ENCODE measurements at places on chromosomes 12 and 14.

- DNase-seq = no peak
Observed at GRCh38 chr12:66438601-66439000, 136.3 kb downstream of the HELB start.

DNA sequence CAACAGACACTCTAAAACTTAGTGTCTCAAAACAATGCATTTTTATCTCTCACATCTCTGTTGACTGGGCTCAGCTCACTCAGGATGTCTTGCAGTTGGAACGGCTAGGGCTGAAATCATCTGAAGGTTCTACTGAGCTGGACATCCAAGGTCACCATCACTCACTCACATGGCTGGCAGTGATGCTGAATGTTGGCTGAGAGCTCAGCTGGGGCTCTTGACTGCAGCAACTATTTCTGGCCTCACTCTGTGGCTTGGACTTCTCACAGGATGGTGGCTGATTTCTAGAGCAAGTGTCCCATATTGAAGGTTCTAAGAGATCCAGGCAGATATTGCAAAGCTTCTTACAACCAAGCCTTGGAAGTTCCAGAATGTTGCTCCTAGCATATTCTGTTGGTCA, 166.5 kb downstream of the ZFP36L1 start:
- DNase-seq = no peak

GRCh38 chr12:131915000-131915689, 13.9 kb upstream of the PUS1 start:
- no peak for DNase-seq

GRCh38 chr12:59097876-59098275, 177.6 kb upstream of the LRIG3 start:
- DNase-seq = no peak

DNA sequence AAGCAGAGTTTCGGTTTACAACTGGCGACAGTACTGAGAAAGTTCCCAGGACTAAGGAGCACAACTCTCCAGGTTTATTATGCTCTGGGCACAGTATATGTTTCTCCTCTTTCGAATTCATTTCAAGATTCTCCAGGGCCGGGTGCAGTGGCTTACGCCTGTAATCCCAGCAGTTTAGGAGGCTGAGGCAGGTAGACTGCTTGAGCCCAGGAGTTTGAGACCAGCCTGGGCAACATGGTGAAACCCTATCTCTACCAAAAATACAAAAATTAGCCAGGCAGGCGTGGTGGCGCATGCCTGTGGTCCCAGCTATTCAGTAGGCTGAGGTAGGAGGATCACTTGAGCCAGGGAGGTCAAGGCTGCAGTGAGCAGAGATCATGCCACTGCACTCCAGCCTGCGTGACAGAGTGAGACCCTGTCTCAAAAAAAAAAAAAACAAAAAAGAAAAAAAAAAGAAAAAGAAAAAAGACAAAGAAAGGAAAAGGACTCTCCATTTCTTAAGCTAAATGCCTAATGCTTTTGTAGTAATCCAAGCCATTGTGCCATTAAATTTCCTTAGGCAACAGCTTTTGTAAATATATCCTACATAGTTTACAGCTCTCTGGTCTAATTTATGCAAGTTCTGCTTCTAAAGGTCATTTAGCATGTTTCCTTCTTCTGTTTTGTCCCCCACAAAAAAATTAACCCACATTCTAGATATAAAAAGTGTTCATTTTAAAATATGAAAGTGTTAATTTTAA, 34.8 kb downstream of the ATL1 start:
- DNase-seq = no peak

GRCh38 chr12:125186471-125187147, 121.4 kb downstream of the AACS start:
- no peak for DNase-seq

DNA sequence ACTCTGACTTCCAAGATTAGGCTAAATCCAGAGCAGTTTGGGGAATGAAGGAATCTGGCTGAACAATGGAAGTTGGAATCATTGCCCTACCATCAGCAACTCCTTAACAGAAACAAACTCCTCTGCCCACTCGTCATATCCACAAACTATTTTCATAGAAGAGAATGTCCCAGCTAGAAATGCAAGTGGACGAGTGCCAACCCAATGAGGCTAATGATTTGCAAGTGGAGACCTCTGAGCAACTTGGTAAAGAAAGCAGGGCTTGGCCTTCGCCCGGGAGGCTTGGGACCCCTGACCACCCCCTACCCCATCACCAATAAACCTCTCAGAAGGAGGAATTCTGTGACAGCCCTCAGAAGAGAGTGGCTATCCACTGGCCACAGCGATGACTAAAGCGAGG, 40.0 kb upstream of the DDX11 start:
- DNase-seq = no peak

- DNase-seq = peak; percentile 44
Observed at GRCh38 chr12:50545786-50546185, 41.0 kb downstream of the DIP2B start.

DNA sequence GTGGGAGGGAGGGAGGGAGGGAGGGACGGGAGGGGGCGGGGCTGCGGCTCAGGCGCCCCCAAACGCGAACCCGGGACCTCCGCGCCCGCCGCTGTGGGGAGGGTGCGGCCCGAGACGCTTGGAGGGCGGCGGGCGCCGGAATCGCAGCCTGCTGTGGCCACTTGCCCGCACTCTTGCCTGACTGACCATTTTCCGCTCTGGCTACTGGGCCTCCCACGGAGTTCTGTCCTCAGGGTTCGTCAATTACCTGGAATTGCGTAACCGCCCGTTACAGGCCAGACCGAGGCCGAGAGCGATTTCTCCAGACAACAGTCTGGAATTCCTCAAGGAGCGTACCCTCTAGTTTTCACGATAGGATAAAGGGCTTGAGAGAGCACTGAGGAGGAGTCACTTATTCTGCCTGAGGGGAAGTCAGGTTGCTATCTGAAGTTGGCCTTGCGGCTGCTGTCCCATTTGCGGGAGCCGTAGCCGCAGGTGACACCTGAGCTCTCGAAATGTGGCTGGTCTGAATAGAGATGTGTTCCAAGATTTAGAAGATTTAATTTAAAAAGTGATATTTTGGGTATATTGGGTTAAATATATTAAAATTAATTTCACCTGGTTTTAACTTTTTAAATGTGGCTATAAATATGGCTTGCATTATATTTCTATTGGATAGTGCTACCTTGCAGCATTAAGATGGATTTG, 446 bp upstream of the ZNF641 start:
- no peak for DNase-seq

GRCh38 chr14:22497671-22498093, 91.3 kb downstream of the DAD1 start:
- no peak for DNase-seq

DNA sequence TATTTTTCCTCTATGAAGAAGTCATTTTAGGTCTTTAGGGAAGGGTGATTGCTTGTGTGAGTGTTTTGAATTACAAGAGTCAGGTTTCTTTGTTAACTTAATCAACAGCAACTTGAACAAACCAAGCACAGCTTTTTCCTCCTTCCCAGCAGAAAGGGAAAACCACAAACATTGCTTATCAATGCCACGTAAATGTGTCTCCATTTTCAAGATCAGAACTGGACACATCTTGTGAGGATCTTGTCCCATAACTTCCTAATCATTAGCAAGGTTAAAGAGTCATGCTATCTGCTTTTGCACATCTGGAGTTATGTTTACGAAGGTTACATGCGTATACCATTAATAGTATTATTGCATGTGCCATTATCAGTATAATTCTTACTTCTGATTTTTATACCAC, 248.0 kb upstream of the FLRT2 start:
- no peak for DNase-seq

DNA sequence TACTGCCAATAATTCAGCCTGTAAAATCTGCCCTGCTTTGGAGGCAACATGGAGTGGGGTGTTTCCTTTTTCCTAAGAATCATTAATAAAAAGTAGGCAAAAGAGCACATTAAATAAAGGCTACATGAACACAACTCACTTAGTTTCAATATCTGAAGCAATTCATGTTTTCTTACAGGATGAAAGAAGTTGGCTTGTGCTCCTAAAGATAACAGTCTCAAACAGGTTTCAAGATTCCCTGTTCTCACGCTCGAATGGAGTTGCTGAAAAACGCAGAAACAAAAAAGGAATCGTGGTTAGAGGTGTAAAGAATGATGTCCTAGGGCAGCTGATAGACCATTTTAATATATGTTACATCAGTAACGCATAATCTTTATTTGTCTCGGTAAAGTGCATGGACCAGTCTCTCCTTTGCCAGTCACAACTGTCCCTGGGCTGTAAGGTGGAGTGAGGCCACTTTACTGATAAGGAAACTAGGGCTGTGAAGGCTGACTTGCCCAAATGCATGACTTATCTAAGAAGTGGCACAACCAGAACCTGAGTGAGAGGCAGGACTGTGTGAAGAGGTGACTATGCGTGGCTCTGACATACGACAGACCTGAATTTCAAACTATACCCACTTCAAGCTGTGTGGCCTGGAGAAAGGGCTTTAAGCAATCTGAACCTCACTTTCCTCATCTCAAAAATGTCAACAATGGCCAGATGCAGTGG, 12.6 kb downstream of the GIT2 start:
- DNase-seq = no peak

DNA sequence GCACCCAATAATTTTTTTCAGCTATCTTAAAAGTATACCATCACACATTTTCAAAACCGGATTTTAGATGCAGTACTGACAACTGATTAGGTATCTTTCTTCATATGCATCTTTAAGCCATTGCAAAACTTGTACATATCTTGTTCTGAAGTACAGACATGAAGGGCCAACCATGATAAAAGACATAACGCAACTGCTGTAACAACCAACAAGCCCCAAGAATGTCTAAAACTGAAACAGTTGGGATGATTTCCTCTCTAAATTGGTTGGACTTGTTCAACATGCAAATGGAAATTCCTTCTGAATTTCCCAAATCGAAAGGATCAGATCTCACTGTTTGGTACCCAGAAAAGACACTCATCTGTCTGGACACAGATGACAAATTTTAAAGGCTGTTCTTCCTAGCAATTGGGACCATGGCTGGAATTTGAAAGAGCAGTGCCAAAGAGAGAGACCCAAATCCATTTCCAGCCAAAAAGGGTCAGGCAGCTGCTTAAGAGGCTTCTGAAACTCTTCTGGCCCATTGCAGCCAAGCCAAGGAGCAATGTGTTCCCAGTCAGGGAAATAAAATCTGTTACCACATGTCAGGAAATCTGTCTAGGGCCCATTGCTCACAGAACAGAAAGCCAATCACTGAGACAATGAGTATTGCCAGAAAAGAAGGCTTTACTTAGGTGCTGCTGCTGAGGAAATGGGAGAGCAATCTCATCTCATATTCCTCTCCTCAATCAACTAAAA, 1122.4 kb upstream of the USP15 start:
- DNase-seq = no peak

GRCh38 chr14:24674204-24674970, 40.4 kb upstream of the GZMB start:
- no peak for DNase-seq

- DNase-seq = no peak
Observed at GRCh38 chr12:20798554-20798953, 12.0 kb upstream of the SLCO1B3 start.

GRCh38 chr12:92971859-92972524, 42.9 kb upstream of the EEA1 start:
- no peak for DNase-seq

- no peak for DNase-seq
Observed at GRCh38 chr12:123805173-123805572, 43.1 kb downstream of the DNAH10 start.

DNA sequence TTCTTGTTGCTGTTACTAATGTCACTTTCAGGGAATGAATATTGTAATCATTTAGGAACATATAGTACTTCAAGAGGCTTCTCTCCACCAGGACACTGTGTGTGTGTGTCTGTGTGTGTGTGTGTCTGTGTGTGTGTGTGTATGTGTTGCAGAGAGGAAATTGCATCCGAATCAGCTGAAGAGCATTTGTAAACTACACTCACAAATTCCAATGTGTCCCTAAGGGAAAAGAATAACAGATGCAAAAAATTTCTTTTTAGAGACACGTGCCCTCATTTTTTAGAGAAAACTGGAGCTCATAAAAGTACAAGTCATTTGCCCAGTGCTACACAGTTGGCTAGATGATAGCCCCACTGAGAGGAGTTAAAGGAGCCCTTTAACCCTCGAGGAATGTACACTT, 168.8 kb downstream of the ANO4 start:
- no peak for DNase-seq

- DNase-seq = no peak
Observed at GRCh38 chr12:90682398-90682797, 272.6 kb downstream of the CCER1 start.

DNA sequence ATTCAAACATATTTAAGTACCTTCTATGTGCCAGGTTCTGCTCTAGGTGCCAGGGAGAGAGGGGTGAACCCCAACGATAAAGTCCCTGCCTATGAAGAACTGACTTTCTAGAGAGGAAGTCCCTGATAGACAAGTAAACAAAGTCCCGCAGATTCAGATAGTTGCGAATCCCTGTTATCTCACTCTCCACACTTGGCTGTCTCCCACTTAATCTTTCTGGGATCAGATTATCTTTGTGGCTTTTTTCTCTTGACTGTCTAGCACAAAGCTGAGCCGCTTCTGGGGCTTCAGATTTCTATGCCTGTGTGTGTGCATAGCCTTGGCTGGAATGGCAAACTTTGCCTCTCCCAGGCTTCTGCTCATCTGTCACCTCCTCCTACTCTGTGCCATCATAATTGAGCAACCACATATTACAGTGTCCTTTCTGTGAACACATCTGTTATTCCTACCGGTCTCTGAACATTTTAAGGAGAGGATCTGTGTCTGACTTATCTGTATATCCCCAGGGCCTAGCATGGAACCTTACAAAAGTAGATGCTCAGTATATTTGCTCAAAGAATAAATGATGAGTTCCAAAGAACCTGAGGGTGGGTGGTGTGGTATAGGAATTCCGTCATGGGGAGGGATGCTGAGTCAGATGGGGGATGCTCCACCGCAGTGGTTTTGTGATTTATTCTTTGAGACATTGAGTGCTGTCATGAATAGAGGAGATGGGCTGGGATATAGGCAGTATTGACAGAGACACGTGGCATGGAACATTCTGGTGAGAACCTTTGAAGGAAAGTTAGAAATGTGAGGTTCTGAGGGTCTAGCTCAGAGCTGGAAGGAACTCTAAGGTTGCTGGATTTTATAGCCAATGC, 28.5 kb downstream of the RGS6 start:
- peak; percentile 36 for DNase-seq

DNA sequence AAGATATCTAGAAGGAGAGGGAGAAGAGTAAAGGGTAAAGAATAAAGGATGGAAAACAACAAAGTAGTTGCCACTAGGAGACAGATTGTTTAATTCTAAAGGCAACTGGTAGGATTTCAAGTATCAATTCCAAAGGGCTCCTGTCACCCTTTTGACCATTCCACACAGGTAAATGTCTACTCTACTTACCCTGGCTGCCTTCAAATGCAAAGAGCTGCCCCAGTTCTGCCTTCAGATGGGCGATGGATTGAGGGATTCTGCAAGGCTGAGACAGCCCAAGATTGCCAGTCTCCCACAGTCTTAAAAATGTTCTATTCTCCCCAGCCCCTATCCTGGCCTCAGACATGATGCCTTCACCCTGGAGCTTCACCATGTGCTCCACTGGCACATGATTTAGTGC, 11.4 kb downstream of the KRT76 start:
- no peak for DNase-seq
